Stimulated activated CD4-positive, alpha-beta T cell treated with anti-CD3 and anti-CD28 coated beads, Interleukin-2, amount 100 ng/mL, for 24 hours (primary cell): ENCODE measurements at places on chromosomes 4 and X.

DNA sequence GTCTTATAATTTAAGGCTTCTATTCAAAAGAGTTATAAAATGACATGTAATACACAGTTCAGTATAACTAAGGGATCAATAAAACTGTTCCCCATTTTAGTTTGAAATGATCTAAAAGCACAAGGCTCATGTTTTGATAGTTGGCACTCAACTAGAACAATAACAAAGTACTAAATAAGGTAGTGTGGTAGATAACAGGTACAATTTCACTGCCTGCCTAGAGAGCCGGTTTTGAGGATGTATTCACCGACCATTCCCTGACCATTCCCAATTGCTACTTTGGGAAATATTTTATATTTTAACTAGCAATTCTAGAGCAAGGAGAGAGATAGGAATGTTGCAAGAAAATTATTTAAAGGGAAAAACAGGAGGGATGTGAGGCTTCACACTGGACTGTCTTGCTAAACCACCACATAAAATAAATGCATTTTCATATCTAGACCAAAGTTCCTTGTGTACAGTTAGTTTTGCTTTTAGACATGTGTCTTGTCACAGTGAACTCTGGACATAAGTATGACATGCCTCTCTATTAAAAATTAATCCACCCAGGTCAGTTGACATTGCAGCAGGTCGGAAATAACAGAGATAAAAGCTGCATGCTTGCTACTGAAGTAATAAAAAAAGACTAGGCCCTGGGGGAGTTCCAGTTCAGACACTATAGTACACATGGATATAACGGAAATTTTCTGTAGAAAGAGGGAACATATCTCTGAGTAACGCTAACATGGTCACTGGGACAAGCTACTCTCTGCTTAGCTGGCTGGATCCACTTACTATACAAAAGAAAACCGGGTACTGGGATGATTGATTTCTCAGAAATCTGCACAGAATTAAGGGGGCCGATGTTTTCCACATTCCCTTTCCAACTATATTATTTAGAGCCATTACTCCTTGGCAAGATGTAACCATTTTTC, 56.3 kb upstream of the NAP1L5 start:
- no peak for DNase-seq

GRCh38 chr4:53307819-53308780, 57.8 kb downstream of the SCFD2 start:
- no peak for DNase-seq

DNA sequence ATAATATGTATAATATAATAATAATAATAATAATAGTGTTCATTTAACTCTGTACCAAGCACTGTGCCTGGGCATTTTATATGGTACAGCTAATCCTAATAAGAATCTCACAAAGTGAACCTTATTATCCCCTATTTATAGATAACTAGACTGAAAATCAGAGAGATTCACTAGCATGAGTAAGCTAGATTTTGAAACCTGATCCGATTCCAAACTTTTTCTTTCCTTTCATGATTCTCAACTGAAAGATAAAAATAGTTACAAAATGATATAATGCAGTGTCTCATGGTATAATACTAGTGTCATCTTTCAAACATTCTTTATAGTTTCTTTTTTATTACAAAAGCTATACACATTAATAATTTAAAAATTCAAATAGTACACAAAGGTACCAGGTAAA, 55.9 kb upstream of the RNF128 start:
- DNase-seq: no peak

GRCh38 chr4:89752932-89753598, 83.9 kb downstream of the SNCA start:
- no peak for DNase-seq

DNA sequence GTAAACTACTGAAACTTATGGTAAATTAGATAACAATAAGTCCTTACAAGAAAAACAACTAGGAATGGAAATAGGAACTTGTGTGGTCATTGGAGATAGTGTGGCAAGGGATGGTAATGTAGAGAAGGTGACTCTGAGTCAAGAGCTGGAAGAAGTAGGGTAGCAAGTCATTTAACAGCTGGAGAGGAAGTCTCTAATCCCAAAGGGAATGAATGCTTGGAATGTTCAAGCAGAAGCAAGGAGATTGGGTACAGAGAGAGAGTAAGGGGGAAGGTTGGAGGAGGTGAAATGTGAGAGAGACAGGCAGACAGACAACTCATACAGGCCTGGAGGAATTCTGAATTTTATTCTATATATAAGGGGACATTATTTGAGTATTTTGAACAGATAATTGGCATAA, 260.6 kb upstream of the MAD2L1 start:
- no peak for DNase-seq

- DNase-seq: no peak
Measured at GRCh38 chr4:110483516-110483915, 7.6 kb downstream of the ENPEP start.

DNA sequence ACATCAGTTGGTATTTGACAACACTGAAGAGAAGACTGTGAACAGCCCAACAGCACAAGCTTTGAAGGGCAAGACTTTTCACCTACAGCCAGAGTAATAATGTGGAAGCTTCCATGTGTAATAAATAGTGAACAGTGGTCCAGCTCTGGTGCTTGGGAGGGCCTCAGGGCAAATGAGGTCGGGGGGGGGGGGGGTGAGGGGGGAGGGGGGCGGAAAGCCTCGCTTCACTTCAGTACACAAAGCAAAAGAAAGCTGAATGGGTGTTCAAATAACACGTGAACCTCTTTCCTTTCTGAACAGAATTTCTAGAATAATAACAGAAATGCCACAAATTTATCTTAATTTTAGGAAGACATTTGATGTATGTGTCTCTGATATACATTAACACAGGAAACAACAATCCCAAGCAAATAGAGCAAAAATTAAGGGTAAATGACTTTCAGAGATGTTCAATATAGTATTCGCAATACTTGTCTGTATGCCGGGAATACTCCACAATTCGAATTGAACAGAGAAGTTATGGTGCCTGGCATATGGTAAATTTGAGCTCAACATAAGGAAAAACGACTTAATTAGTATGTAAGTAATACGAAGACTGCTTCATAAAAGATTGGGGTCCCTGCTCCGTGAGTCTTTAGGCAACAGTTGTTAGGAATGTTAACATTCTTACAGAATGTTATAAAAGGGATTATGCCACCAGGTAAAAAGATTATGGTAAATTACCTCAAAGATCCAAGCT, 92.6 kb downstream of the FRYL start:
- no peak for DNase-seq

DNA sequence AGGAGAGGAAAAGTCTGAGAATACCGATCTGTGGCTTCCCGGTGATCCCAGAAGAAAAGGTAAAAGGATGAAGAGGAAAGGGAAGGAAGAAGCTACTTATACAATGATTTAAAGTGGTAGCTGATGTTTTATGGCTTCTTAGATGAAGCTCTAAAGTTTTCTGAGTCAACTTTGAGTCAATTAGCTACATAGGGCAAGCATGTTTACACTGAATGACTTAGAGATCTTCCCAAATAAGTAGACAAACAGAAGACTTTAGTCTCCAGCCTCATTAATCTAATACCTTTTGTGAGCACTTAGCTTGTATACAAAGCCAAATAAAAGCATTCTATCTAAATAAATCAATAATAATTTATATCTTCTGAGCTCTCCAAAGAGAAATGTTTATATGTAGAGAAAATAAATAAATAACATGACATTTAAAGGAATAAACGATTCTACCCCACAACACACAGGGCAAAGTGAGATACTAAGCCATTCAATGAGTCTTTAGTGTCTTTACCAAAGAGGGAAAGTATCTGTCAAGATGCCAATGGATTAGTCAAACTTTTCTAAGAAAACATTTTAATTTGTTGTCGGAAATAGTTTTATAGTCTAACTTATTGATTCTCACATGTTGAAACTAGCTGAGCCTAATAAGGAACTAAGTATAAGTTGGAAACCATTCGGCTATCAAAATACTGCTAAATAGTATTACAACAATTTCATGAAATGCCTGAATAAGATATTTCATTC, 46.0 kb upstream of the TMEM184C start:
- DNase-seq: no peak

DNA sequence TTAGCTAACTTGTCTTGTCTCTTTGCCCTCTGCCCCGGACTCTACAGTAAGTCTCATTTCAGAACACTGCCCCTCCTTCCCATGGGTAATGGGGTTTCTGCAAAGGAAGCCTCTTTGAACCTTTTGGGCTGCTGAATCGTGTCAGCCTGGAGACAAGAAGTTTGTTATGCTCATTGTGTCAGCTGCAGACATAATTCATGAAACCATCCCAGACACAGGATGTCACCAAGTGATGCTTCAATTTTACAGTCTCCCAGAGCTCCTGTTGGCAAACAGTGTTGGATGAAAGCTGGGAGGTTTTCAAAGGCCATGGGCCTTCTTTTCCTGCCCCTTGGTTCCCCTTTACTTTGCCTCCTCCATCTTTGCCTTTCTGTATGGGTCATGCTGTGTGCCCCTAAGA, 223.1 kb upstream of the TAPT1 start:
- no peak for DNase-seq

GRCh38 chr4:147760176-147760575, 28.3 kb downstream of the ARHGAP10 start:
- DNase-seq: no peak

- no peak for DNase-seq
Measured at GRCh38 chrX:116493271-116493670, 30.5 kb upstream of the CT83 start.

DNA sequence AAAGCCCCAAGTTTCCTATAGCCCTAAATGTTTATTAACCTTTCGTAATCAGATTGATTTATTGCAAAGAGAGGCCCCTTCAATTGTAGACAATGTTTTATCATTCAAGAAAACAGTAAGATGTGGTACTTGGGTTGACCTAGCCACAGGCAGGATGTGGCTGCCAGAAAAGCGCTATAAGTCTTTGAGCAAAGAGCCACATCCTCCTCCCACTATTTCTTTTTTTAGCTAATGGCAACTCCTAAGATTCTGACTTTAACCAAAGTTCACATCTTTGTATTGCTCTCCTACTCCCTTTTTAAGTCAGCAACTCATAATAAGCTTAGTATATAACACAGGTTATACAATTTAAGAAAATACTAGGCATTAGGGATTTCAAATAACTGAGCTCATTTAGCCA, 70.7 kb upstream of the PPP3CA start:
- peak; percentile 64 for DNase-seq

DNA sequence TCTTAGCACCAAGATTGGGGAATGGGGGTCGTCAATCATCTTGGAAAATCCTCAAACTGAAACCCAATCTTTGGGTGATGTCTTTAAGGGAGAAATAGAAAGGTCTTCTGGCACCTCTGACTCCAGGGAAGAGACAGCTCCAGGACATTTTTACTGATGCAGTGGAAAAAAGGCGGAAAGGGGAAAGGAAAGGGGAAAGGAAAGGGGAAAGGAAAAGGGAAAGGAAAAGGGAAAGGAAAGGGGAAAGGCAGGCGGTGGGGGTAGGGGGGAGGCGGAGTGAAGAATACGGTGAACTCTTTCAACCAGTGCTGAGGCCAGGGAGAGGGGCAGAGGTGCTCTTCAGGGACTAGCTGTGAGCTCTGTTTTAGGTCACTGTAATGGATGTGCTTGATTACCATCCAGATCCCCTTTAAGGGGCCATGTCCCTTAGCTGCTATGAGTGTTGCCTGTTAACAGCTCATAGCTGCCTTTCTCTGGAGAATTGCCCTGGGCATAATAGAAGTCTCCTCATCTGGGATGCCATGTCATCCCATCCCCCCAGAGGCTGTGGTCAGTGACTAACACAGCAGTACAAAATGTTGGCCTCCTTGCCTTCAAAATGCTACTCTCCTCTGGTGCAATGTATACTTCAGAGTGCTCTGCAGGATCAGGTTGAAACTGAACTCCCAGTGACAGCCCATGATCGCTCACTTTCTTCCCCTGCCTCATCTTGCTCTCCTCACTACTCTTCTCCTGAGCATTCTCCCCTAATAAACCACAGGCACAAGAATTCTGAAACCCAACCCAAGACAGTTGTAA, 92.4 kb upstream of the AP1S2 start:
- DNase-seq: no peak

- no peak for DNase-seq
Measured at GRCh38 chrX:150805736-150806135, 92.7 kb downstream of the CD99L2 start.

GRCh38 chr4:169619518-169619957, 840 bp upstream of the CLCN3 start:
- peak; percentile 55 for DNase-seq

DNA sequence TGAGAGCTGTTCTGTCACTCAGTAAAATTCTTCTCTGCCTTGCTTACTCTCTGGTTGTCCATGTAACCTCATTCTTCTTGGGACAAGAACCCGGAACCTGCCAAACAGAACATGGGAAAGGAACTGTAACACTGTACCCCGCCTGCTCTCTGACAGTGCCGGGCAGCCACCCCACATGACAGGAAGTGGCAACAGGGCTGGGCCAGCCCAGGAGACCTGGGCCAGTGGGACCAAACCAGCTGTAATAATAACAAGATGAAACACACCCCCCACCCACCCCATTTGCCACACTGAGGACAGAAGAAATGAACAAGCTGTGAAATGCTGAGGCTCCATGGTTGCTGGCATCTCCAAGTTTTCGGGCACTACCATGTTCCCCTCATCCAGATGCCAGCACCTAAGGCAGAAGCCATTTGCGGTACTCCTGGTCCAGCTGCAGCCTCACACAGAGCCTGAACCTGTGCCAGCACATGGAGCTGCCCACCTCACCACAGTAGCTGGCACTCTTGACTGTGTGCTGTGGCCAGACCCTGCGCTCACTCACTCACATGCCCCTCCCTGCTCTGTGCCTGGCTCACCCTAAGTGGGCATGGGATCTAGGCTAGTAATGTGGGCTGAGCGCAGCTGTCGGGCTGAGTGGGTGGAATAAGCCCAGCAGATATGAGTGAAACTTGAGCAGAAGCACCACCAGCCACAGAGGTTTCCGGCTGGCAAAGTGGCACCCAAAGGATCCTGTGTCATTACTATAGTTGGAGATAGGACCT, 126.2 kb upstream of the UGT8 start:
- no peak for DNase-seq

DNA sequence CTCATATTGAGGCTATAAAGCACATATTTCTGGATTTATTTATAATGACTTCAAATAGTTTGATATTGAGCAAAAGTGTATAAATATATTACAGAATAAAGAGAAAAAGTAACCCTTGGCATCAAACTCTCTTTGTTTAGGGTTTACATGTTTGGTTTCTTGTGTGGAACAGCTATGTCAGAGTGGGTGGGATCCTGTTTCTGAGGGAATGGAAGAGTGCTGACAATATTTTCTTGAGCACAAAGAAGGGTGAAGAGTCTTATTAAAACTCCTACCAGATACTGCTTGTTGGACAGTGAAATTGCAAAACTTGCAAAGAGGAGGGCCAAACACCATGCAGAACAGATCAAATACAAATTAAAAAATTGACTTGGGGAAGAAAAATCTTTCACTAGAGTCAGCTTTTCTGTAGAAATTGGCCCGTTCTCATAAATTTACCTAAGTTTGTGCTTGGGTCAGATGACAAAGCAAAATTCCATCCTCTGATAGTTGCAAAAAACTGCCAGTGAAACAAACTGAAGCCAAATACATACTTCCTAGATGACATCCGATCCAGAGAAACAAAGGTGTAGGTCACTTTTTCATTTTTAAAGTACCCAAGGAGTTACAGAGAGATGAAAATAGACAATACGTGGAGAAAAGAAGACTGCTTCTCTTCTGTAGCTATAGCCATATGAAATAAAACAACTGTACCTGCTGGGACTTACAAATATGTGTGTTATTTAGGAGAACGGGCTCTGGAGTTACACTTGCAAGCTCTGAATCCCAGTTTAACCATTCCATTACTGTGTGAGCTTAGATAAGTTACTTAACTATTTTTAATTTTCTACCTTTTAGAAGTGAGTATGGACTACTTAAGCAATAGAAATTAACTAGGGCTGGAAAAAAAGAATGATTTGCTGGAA, 133.3 kb downstream of the MAML3 start:
- DNase-seq: no peak

- DNase-seq: no peak
Measured at GRCh38 chr4:52423967-52424366, 235.1 kb downstream of the USP46 start.

GRCh38 chrX:137342969-137343368, 223.0 kb upstream of the ZIC3 start:
- DNase-seq: no peak
